ENCODE measurements at places on chromosomes 2 and 18.

GRCh38 chr2:42342061-42342794 is 18.8 kb downstream of the COX7A2L start:
- DNase-seq: no peak

DNA sequence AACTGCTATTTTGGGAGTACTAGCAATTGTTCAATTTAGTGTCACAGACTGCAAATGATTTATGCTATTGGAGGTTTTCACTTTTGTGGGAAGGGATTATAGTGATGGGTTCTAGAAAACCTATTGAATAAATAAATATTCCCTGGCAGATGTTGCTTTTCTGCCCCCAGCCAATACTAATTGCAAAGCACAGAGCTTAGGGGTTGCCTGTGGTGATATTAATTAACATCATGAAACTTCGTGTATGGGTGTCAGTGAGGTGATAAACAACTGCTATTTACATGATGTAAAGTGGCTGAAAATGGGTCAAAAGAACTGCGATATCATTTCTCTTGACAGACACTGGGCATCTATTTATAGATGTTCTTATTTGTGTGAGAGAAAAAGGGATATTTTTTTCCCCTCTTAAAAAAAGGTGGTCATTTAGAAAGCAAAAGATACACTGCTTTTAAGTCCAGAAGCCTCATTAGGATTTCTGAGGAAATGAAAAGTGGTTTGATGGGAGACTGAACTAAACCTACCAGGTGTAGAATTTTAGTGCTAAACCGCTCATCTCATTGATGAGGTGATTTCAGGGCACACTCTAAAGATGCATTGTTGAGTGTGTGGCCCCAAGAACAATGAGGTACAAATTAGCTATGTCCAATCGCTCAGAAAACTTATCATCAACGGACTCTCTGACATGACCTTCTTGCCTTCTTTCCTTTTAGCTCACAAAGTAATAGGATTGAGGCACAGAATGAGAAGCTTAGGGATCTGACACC is 116.7 kb upstream of the CHST9 start:
- DNase-seq: no peak

GRCh38 chr18:70421471-70422390 is 132.9 kb downstream of the SOCS6 start:
- no peak for DNase-seq

DNA sequence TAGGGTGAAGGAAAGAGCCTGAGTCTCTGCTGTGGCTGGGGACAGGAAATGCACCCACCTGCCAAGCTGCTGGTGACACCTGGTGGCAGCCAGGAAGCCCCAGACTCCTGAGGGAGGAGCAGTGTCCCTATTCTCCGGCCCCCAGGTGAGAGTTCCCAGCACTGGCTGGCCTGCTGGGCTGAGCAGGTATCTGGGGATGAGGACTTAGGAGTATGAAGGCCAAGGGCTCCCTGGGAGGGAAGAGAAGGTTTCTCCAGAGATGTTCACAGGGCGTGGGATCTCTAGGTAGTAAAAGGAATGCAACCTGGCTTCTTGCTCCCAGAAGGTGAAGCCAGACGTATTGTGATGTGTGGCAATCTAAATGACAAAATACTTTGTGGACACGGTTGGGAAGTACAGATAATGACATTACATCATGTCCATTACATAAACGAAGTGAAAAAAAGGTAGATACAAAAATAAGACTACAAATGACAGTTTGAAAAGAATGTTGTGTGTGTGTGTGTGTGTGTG is 75.8 kb upstream of the SLC1A4 start:
- DNase-seq: no peak

DNA sequence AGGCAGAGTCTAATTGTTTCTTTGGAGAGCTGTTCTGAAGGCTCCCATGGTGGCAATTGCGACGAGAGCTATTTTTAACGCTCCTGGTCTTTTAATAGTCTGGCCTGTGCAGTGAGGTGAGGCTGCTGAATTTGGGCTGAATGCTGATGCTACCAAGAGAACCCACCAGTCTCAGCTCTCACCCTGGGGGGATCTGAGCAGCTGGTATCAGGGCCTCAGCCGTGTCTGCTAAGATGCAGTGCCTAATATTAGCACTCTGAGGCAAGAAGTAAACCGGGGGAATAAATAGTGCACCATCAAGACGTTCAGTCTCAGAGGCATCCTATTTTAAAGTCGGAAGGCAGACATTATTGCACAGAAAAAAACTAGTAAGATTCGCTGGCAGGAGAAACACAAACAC is 214.8 kb upstream of the PID1 start:
- no peak for DNase-seq

GRCh38 chr18:66603941-66604627 is at the start of gene CDH19:
CDH19 (minus strand) TSS chr18:66604090; CDS start chr18:66572204, 31,886 bp downstream.
- DNase-seq: no peak

DNA sequence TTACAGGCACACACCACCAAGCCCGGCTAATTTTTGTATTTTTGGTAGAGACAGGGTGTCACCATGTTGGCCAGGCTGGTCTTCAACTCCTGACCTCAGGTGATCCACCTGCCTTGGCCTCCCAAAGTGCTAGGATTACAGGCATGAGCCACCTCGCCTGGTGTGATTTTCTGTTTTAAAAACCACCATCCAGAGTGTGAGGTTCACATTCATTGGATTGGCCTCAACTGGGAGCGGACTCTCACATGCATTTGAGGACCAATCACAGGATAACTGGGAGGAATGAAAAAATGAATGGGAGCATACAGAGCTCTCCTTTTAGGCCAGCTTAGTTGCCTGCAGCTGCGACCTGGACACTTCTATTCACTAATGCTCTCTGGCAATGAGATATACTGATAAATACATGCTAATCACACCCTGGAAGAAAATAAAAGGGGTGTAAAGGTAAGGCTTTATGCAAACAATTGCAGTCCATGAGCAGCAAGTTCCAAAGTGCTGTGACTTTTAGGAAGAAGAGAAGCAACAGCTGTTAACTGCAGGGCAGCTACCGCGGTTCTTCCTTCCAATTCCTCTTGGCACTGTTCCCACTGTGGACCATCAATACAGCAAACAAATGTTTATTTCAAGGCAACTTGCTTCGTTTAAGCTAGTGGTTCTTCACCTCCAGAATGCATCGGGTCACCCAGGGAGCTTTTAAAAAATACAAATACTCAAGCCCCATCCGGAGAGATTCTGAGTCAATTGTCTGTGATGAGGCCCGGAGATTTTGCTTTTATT is 49.5 kb upstream of the FZD5 start:
- DNase-seq: no peak

DNA sequence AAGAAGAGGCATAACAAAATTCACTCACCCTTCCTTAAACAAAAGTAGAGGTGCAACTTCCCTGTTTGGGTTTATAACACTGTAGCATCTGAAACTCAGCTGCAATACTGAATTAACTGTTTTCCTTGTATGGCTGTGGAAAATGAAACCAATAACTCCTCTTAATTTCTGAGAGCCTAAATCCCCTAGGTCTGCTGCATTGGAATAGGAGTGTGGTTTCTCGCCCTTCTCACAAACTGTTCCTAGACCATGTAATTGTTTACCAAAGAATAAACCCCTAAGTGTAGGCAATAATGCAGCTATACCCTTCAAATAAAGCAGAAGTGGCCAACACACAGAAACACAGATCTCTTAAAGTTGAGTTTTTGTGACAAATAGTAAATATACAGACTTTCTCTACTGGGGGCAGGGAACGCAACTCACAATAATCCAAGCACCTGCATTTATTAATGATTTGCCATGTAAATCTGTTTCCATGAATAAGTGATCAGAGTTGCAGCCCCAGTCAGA is 52.0 kb downstream of the RASGRP3 start:
- no peak for DNase-seq

Measured in memory B cell (primary cell).